ENCODE measurements at places on chromosomes 7 and 10.
A peak's percentile ranks its signal among the peaks of the same experiment; 100 is the strongest.

GRCh38 chr10:115875172-115875571, 397.8 kb downstream of the GFRA1 start:
- no peak for DNase-seq

- peak; percentile 37 for DNase-seq
These were observed 18.6 kb downstream of the INA start for GRCh38 chr10:103295374-103296015.

DNA sequence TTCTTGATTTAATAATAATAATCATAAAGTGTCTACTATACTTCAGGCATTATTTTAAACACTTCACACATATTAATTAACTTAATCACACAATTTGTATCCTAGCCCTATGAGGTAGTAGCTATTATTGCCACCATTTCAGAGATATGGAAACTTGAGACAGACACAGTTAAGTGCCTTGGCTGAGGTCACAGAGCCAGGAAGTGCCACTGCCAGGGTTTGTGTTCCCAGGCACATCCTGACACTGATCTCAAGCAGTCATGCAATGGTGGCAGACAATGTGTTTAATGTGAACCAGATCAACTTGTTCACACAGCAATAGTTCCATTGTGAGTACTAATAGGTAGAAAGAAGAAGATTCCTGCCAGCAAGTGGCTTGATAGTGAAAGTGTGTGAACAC, 666.0 kb downstream of the SUGCT start:
- no peak for DNase-seq

- DNase-seq, result no peak
These were observed 244.1 kb downstream of the PTEN start for GRCh38 chr10:88107296-88108097.

DNA sequence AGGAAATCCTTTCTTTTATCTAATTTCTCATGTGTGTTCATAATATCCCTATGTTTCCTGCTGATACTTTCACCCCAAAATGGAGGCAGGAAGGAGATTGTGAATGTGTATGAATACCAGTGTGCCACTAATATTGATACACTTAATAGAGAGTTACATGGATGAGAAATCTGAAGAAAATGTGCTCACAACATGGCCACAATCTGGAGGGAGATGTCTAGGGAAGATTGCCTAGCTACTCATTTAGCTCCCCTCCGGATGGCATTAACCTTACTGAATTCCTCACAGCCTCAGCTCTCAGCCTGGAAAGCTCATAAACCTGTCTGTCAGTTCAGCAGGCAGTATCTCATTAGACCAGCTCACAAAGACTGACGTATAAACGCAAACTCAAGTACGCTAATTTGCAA, 23.4 kb upstream of the DMTF1 start:
- no peak for DNase-seq

GRCh38 chr7:144474800-144475615, 71.5 kb upstream of the NOBOX start:
- no peak for DNase-seq
